ENCODE measurements at places on chromosomes 6 and 20.

DNA sequence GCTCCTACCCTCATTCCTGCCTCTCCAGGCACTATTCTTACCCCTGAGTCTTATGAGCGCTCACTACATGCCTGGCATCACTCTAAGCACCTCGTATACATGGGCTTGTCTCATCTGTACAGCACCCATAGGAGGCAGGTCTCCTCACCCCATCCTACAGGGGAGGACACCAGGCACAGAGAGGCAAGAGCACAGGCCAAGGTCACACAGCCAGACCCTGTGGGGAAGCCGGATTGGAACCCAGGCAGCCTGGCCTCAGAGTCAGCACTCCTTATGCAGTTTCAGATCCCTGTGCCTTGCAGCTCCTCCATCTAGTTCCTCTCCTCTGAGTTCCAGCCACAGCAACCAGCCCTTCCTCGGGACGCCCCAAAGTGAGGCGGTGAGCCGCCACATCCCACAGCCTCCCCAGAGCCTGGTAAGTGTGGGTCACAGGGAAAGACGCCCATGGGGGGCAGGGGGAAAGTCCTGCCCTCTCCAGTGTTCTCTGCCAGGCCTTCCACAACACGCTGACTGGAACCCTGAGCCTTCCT lies 103.3 kb downstream of the NFATC2 start:
- DNase-seq, result no peak

GRCh38 chr6:28996844-28997510 lies 8.1 kb downstream of the ZNF311 start:
- no peak for DNase-seq

GRCh38 chr20:63371291-63371865 lies 10.2 kb upstream of the CHRNA4 start:
- no peak for DNase-seq

- DNase-seq, result no peak
These were observed 168.6 kb downstream of the KIF16B start for GRCh38 chr20:16404640-16405039.

DNA sequence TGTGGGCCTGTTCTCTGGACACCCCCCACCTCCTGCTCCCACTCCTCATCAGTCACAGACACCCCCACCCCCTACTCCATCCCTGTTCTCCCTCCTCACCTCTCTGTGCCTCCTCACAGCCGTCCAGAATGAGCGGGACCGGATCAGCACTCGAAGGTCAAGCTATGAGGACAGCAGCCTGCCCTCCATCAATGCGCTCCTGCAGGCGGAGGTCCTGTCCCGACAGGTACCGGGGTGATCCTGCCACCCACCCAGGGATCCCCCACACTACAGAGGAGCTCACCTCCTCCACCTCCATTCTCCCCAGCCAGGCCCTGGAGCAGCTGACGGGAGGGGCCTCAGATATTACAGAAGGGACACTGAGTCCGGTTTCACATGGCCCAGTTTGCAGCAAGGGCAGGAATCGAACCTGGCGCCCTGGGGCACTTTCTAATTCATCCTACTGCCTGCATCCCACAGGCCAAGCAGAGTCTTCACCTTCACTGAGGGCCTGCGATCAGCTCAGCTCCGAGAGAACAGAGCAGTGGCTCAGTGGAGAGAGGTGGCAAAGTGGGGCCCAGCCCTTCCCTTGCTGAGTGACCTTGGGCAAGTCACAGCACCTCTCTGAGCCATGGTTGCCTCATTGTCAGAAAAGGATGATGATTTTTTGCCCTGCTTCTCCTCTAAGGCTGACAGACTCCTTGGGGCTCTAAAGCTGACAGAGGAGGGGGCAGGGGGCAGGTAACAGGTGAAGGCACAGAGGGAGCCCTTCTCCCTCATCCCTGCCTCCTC lies 58.3 kb downstream of the HNF4A start:
- DNase-seq, result no peak

DNA sequence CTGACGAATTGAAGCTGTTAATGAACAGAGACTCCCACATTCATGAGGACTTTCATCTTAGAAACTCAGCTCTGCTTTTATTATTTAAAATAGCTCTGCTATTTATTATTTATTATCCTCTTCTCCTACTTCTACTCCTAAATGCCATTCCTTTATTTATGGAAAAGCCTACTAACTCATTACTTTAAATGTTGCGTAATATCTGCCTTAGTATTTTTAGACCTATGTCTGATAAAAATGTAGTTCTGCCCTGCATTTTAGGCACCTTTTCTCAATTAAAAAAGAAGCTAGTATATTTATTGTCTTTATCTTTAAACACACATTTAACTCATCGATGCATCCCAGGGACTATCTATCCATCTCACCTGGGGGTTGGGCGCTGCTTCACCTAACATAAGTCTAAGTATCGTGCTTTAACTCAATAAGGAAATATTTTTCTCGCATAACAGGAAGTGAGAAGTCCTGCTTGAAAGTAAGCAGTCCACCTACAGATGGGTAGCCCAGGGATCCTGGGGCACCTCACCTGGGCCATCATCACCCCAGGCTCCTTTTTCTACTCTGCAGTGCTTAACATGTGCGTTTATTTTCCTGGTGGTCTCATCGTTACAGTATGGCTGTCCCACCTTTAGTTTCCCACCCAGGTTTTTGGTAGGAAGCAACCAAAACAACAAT lies 31.3 kb upstream of the FAM184A start:
- no peak for DNase-seq

GRCh38 chr20:3077618-3078134 lies 6.3 kb downstream of the OXT start:
- no peak for DNase-seq

DNA sequence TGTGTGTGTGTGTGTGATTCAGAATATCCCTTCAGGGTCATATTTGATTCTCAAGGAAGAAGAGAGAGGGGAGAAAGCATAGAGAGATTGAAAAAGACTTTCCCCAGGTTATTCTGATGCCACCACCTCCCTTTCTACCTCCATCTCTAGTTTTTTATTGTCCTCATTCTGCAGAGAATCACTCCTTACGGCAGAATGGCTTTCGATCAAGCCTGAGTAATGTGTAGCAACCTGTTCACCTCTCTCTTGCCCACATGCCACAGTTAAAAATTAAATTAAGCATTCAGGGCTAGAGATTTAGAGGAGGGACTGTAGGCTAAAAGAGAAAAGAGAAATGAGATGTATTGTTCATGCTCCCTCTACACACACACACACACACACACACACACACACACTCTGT lies 18.1 kb downstream of the KLHL32 start:
- DNase-seq, result no peak

DNA sequence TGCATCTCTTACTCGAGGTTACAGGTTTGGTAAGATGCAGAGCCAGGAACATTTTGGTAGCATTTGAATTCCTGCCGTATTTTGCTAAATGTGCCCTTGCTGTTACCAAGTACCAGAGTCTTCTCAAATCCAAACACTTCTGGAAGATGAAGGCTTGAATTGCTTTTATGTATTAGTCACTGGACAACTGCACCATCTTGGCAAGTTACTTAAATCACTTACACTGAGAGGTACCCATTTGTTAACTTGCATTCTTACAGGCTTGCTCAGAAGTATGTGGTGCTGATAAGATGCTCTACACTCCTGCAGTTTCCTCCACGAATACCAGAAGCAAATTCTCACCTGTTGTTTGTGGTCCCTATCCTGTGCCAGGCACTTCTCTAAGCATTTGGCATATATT lies 12.7 kb downstream of the IL22RA2 start:
- no peak for DNase-seq

GRCh38 chr6:149443411-149444181 lies 41.2 kb downstream of the ZC3H12D start:
- no peak for DNase-seq

DNA sequence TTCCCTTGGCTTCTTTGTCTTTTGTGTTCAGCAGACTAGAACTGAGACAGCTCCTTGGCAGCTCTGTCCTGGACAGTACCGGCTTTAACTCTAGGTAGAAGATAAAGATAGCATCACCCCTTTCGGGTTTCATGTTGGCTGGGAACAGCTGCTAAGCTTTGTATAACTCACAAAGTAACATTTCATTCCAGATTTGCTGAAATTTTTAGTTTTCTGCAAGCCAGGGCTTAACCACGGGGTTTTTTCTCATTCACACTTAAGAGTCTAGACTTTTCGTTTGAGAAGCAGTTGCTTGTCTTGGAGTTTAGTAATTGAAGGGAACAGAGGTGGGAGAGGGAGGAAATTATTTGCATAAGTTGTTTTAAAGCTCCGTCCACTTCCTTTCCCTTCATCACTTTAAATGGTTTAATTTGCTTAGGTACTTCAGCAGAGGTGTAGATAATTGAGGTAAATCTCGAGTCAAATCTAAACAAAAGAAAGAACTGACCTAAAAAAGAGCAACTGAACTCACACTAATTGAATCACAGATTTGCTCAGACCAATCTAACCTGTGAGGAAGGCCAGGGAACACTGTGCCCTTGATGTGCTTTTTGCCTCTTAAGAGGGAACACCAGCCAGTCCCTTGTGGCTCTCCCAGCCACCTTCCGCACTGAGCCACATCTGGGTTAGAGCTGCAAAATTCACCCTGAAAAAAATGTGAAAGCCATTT lies 48.3 kb downstream of the RREB1 start:
- DNase-seq, result no peak

- DNase-seq, result no peak
These were observed 47.6 kb downstream of the CPNE5 start for GRCh38 chr6:36791521-36792135.

GRCh38 chr20:48205281-48205782 lies 420.1 kb upstream of the SULF2 start:
- DNase-seq, result no peak

GRCh38 chr6:3803627-3804468 lies 45.3 kb upstream of the FAM50B start:
- no peak for DNase-seq

DNA sequence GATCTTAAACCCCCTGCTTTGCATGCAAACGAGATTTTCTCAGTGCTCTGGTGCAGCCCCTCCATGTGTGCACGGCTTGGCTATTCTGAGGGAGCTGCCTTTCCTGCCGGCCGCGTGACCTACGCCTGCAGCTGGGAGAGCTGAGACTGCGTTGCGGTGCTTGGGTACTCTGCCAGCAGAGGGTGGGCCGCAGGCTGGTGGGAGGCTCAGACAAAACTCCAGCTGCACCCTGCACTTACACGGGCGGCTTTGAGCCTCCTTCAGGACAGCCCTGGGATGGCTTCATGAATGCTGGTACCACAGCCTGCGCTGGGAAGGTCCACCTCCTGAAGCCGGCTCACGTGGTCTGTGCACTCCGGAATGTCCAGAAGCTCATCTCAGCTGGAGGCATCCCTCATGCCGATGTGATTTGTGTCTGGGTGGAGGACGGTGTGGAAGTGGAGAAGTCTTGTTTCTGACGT lies 223.7 kb downstream of the DLL1 start:
- DNase-seq, result no peak

- DNase-seq, result peak; percentile 54
These were observed 78.4 kb downstream of the GMPR start for GRCh38 chr6:16316741-16317251.

- peak; percentile 85 for DNase-seq
These were observed 2.6 kb upstream of the ZBP1 start for GRCh38 chr20:57622579-57623381.

DNA sequence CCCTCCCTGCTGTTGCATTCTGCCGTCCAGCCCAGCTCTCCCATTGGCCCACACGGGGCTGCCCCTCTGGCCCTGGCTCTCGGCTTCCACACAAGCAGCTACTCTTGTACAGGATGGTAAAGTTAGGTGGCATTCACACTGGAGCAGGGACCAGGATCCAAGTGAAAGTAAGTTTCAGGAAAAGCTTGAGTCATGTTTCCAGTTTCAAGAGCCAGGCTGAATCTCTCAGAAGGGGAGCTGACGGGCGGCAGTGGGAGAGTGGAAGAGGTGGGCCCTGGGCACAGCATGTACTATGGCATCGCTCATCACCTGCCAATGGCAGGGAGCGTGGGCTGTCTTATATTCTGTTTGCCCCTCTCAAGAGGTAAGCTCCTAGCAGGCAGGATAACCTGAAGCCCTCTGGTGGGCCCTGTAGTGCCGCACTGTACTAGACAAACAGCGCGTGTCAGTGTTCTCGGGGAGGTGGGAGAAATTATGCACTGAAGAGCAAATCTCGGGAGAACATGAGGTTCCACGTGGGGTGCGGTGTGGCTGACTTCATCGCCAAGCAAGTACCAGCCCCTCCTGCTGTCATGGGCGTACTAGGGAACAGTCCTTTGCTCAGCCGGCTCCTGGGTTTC lies 241.5 kb downstream of the NRN1 start:
- DNase-seq, result no peak

DNA sequence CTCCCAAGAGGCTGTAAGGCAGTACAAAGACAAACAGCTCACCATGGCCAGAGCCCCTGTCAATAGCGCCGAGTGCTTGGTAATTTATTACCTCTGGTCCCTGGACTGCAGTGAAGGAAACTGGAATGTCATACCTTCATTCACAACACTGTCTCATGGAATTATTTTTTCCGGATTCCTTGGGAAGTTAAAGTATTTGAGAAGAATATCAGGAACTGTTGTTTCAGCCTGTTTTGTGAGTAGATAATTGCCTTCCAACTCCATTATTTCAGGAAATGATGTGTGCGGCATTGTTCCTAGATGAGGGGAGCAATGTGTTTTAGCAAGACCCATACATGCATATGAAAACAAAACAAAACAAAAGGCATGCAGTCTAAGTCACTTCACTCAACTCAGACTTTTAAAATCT lies 64.0 kb downstream of the BLOC1S5 start:
- no peak for DNase-seq

DNA sequence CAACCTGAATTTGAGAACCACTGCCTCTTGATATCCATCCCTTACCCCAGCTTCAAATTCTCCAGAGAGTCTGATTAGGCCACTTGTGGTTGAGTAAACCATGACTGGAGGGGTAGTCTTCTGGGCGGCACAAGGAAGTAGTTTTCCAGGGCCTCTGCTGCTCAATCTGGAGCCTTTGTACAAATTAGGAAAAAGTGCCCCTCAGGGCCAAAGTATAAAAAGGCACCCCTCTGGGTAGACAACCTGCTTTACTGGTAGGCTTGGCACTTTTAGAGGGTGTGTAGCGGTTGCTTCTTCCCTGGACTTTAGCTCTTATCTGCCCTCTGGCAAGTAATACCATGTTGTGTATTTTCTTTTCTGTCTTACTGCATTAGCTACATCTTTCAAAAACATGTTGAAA lies 32.9 kb upstream of the RPL7L1 start:
- DNase-seq, result no peak

- DNase-seq, result no peak
These were observed 149.1 kb upstream of the BEND3 start for GRCh38 chr6:107264357-107264840.

DNA sequence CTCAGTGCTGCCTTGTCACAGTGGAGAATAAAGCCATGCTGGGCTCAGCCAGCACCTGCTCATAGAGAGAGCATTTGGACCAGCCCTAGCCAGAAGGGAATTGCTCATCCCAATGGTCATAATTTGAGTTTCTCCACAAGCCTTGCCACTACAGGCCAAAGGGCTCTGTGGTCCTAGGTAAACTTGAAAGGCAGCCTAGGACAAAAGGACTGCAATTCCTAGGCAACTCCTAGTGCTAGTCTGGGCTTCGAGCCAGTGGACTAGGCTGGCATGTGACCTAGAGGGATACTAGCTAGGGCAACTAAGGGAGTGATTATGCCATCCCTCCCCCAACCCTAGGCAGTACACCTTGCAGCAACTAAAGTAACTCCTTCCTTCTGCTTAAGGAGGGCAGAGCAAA lies 516.2 kb downstream of the BCKDHB start:
- no peak for DNase-seq

GRCh38 chr6:1389369-1390132 lies at the start of gene FOXF2:
Gene FOXF2, plus strand, starts transcription at chr6:1389576. Its CDS starts 372 bp downstream, at chr6:1389948.
- DNase-seq, result no peak

All from stimulated activated CD8-positive, alpha-beta memory T cell treated with anti-CD3 and anti-CD28 coated beads, Interleukin-4, amount 100 ng/mL, for 48 hours (primary cell).